ENCODE measurements at places on chromosomes 3 and 15.

GRCh38 chr3:113773381-113773780 is 26.5 kb downstream of the ATP6V1A start:
- DNase-seq = no peak

DNA sequence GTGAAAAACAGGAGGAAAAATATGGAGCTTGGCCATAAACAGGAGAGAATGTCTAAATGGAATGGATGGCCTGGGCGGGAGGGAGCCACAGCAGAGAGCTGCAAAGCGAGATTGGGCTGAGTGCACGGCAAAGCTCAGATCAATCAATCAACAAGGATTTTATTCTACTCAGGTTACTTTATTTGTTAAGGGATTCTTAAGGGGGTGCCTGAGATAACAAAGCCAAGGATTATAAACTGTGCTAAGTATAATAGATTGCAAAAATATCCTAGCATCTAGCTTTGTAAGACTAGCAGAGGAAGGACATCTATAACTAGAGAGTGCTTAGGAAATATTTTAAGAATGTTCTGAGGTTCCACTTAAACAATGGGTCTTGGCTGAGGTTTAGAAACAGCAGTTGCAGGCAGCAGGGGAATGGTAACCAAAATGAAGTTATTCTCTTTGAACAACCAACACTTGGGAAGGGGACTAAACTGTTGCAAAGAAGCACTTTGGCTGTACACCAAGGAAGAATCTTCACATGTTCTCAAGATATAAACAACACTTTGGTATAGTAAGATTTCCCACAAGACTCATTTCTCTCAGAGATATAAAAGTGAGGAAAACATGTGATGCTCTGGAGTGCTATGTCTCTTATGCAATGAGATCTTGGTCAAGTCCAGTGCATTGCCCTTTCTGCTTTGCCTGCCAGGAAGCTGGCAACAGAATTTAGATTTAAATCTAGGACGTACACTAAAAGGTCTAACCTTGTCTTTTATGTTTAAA is 35.5 kb downstream of the TMEM212 start:
- DNase-seq = no peak

- no peak for DNase-seq
These were observed 7.3 kb downstream of the GRIP2 start for GRCh38 chr3:14532691-14533456.

DNA sequence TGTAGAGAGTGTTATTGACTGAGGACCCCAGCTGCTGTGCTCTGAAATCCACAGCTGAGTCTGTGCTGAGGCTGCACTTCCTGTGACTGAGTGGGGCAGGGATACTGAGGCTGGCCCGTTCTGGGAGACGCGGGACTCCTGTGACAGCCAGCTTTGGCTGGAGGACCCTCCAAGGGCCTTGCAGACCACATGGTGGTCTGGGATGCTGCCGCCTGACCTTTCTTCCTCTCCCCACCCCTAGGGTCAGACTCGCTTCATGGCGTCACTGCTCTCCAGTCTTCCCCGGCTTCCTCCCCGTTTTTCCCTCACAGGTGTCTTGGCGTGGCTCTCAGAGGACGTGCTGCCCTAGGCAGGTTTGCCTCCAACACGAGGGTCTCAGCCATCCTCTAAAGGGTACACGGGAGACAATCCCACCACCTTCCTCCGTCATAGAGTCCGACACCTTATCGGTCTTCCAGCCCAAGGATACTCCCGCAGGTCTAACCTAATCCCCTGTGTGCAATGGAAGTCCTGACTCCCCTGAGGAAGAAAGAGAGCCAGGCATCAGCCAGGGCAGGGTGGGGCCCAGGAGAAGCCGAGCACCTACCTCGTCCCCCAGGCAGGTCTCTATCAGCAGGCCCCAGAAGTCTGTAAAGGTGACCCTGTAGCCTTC is 19.9 kb upstream of the EHD4 start:
- DNase-seq = no peak

DNA sequence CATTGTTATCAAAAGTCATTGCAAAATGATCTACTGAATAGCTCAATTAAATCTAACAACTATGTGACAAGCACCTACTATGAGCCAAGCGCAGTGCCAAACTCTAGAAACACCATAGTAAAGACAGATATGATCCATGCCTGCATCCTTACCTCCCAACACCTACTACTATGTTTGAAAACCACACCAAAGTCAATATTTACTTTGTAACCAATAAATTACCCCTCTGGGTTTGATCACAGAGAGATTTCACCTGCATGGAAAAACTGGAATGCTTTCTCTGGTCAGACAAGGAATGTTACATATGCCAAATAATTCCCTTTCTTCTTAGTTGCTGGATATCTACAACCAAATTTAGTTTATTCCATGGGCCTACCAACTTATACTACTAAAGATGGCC is 422.2 kb downstream of the FHIT start:
- no peak for DNase-seq

GRCh38 chr3:115899535-115899934 is 276.2 kb downstream of the GAP43 start:
- DNase-seq = no peak

GRCh38 chr3:127404221-127405009 is 116.6 kb upstream of the PRR20G start:
- DNase-seq = no peak

DNA sequence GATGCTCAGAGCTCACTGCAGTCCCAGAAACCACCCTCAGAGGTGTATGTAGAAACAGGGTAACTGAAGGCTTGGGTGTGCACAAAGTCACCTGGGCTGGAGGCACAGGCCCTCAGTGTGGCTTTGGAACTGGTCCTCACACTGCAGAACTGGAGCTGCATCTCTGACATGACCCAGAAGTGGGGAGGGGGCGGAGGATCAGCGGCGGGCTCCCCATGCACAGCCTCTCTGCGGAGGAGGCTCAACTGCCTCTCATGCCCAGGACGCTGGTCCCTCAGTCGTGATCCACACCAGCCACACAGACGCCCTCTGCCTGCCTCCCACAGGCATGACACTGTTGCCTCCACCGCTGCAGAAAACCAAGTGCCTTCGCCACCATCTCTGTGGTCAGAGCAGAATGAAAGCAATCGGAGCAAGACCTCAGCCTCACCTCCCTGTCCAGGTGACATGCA is 73.7 kb downstream of the TM2D3 start:
- DNase-seq = peak; percentile 39

DNA sequence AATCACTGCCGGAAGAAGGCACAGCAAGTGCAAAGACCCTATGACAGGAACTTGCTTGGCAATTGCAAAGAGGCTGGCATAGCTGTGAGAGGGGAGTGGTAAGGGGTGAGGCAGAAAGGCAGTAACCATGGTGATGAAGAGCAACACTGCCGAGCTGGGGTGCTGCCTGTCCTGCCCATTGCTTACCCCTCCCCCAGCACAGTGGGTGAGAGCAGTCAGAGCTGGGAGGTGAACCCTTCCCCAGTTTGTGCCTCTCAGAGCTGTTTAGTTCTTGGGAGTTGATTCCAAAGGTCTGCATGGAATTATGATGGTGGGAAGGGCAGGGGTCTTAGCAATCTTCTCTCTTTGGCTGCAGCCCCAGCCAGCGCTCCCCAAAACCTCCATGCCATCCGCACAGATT is 8.8 kb downstream of the TYRO3 start:
- no peak for DNase-seq

DNA sequence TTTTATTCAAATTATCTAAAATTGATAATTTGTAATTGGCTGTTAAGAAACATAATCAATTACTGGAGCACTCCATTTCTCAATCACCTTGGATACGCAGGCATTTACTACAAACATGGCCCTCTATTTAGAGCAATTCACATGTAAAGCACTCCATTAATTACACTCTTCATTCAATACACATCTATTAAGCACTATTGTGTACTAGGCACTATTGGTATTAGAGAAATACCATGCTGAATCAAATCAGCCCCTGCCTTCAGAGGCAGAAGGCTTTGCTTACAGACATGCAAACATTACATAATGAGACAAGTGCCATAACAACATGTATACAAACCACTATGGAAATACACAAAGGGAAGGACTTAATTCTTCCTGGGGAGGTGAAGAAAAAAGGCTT is 69.1 kb downstream of the PEAK1 start:
- DNase-seq = no peak

DNA sequence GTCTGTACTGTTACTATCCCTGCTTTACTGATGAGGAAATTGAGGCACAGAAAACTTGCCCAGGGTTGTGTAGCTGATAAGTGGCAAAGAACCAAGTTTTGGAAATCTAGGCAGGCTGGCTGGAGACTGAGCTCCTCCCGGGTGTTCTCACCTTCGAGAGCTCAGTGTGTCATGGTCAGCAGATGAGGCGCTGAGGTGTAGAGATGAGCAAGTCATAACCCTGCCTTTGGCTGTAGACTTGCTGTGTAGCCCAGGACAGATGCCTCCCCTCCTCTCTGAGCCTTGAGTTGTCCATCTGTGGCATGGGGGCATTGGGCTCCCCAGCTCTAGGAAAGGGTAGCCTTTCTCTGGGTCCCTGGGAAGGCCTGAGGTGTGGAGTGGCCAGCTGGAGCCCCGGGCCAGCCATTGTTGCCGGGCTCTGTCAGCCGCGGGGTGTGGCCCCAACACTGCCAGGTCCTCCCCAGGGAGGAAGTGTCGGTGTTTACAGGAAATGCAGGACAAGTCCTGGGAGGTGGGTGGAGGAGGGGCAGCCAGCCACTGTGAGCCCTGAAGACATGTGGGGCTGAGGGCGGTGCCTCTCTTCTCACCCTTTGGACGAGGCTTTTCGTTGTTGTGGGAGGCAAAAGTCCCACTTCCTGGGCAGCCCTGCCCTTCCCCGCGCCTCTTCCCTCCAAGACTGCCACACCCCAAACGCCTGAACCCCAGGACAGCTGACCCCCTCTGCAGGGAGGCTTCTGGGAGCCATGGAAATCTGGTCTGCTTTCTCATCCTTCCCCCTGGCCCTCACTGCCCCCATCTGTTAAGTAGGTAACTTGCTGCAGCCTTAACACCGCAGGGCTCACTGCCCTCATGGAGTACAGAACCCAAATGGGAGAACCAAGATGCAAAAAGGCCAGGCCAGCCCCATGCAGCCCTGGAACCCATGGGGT is 29.1 kb downstream of the FGD5 start:
- peak; percentile 28 for DNase-seq

GRCh38 chr3:122890077-122890719 is 95.3 kb downstream of the SLC49A4 start:
- peak; percentile 16 for DNase-seq

Measured in nephron progenitor cell (in vitro differentiated cells).